ENCODE measurements at places on chromosomes 11 and 22. TPM values are rescaled to one million over a fixed set of nuclear protein-coding genes. Genes with fewer than 3 reads are reported as not detected.

The PLEKHA7 gene
- 46.0 TPM for polyA plus RNA-seq

The ADM2 gene
- polyA plus RNA-seq: 3.6 TPM

The AQP11 gene
- polyA plus RNA-seq: 0.06 TPM

The TMPRSS4 gene
- polyA plus RNA-seq: 129 TPM

The PHOX2A gene
- not detected for polyA plus RNA-seq

The AKIP1 gene
- 17.8 TPM for polyA plus RNA-seq

The NTM gene
- polyA plus RNA-seq: 1.1 TPM

The FERMT3 gene
- 4.4 TPM for polyA plus RNA-seq

The XPNPEP3 gene
- polyA plus RNA-seq: 9.3 TPM

The DAGLA gene
- 5.0 TPM for polyA plus RNA-seq

The CEND1 gene
- 0.12 TPM for polyA plus RNA-seq

The SLC16A8 gene
- polyA plus RNA-seq: 0.41 TPM

The ABCG4 gene
- 0.21 TPM for polyA plus RNA-seq

The SLC22A12 gene
- not detected for polyA plus RNA-seq

The FGF3 gene
- not detected for polyA plus RNA-seq

The GRK3 gene
- 0.51 TPM for polyA plus RNA-seq

The CDC45 gene
- 9.6 TPM for polyA plus RNA-seq

The HPX gene
- 0.26 TPM for polyA plus RNA-seq

The PPM1F gene
- polyA plus RNA-seq: 14.3 TPM

The TSGA10IP gene
- polyA plus RNA-seq: not detected

The TMPRSS5 gene
- polyA plus RNA-seq: 0.49 TPM

The PATE4 gene
- polyA plus RNA-seq: not detected

The SYT7 gene
- polyA plus RNA-seq: 2.2 TPM

The RASL10A gene
- polyA plus RNA-seq: 0.48 TPM

Measured in esophagus (tissue), 2 donors.